ENCODE measurements at places on chromosomes 4 and X.

DNA sequence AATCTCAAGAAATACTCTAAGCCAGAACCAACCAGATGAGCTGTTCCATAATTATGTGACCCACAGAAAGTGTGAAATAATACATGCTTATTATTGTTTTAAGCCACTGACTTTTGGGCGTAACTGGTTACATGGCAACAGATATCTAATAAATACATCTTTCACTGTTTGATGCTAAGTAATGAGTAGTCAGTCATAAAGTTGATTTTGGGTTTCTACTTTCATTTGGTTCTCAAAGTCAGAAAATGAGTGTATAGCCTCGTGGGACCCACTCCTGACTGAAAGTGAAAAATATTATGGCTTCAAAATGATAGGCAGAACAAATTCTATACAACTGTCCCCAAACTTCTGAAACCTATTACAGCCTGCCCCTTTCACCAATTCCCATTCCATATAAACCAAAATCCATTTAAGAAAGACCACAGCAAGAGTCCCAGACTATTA, 88.0 kb upstream of the CBR4 start:
- no peak for DNase-seq

GRCh38 chr4:73669410-73670183, 49.4 kb upstream of the RASSF6 start:
- DNase-seq, result no peak

DNA sequence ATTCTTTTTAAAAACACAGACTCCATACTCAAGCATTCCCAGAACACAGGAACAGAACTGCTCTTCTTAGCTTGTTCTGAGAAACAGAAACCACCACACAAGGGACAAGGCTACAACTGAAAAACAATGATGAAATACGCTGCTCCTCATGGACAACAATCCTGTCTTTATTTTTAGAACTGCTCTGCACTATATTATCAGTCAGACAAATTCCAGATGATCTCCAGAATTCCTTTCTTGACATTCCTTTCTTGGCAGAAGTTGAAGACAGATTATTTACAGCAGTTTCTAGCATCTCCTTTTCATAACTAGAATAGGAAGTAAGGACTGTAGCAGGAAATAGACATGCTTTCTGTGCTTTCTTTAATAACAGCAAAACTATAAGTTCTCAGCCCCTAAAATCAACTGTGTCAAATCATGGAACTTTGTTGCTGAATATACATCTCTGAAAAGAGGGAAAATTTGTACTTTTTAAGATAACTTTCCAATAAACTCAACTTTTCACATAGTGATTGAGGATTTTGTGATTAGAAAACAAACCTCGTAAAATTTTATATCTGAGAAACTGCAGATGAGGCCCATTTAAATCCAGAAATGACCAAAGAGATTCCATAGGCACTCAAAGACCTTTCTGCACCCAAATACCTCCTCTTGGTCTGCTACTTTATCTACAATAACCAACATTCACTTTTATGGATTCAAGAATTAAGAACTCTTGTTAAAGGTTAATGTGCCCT, 35.9 kb downstream of the ANTXR2 start:
- DNase-seq, result no peak

- no peak for DNase-seq
Observed at GRCh38 chrX:97238632-97239031, 354.9 kb downstream of the RPA4 start.

GRCh38 chr4:156779042-156779441, 192.6 kb downstream of the PDGFC start:
- DNase-seq, result no peak

DNA sequence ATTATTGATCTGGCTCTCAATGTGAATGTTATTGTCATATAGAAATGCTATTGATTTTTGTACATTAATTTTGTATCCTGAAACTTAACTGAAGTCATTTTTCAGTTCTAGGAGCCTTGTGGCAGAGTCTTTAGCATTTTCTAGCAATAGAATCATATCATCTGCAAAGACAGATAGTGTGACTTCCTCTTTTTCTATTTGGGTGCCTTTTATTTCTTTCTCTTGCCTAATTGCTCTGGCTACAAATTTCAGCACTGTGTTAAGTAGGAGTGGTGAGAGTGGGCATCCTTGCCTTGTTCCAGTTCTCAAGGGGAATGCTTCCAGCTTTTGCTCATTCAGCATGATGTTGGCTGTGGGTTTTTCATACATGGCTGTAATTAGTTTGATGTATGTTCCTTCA, 102.7 kb downstream of the SH3BGRL start:
- no peak for DNase-seq

DNA sequence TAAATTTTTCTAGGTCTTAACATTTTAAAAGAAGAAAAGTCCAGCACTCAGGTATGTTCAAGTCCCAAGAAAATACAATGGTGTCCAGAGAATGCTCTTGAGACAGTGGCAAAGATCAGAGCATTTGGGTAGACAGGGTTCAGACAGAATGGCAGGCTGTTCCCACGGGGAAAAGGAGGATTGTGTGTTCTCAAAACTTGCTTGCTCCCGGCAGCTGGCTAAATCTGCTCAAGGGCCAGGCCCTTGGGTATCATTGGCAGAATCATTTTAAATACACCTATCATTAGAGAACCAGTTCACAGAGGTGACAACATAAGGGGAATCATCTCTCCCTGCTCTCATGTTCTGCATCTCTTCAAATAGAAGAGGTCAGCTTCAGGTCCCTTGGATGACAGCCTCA, 456.3 kb downstream of the DTHD1 start:
- DNase-seq, result no peak

DNA sequence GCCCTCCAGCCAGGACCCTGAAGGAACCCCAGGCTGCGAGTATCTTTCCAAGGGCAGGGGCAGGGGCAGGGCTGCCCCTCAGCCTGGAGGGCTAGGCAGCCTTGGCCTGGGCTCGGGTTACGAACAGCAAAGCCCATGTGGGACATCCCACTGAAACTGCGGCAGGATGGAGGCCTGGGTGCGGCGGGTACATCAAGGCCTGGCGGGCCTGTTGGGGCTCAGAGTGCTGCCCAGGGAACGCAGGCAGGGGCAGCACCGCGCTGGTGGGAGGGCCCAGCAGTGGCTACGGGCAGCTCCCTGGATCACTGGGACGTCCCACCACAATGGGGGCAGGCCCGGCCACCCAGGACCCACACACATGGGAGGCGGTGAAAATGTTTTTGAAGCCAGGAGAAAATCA, 10.9 kb downstream of the NAT8L start:
- no peak for DNase-seq

DNA sequence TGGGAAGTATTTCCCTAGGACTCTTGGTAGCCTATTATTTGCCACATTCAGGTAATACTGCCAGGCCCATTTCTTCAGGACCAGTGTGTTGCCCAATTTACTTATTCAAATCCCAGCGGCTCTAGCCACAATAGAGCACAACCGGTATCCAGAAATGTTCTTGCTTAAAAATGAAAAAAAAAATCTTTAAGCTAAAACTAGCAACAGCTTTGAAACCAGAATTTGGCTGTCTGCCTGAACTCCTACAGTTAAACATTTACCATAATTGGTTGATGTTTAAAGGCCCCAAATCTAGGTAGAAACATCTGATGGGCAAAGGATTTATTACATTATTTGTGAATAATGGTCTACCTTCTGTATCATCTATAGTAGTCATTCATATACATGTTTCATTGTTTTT, 930 bp upstream of the SLITRK4 start:
- no peak for DNase-seq

- no peak for DNase-seq
Observed at GRCh38 chrX:72294497-72294896, 11.2 kb downstream of the CITED1 start.

GRCh38 chr4:110046588-110047049, 133.9 kb downstream of the EGF start:
- no peak for DNase-seq

- no peak for DNase-seq
Observed at GRCh38 chr4:151646322-151646721, 114.5 kb downstream of the GATB start.

GRCh38 chr4:185805979-185806378, 6.0 kb downstream of the SORBS2 start:
- no peak for DNase-seq

GRCh38 chr4:185201977-185202962, 1.5 kb downstream of the CFAP97 start:
- DNase-seq, result peak; percentile 55

GRCh38 chr4:181582595-181582994, 660.6 kb upstream of the TENM3 start:
- peak; percentile 32 for DNase-seq

DNA sequence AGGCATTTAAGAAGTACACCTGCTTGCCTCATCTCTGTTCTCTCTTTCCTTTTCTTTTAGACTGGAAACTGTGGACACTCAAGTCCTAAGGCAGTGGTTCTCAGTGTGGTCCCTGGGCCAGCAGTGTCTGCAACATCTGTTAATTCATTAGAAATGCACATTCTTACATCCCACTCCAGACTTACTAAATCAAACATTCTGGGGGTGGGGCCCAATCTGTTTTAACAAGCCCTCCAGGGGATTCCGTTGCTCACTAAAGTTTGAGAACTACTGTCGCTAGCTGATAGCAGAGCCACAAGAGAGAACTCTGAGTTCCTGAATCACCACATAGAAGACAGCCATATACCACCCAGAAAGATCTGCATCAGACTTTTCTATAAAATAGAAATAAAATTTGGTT, 430.6 kb downstream of the BCOR start:
- no peak for DNase-seq

DNA sequence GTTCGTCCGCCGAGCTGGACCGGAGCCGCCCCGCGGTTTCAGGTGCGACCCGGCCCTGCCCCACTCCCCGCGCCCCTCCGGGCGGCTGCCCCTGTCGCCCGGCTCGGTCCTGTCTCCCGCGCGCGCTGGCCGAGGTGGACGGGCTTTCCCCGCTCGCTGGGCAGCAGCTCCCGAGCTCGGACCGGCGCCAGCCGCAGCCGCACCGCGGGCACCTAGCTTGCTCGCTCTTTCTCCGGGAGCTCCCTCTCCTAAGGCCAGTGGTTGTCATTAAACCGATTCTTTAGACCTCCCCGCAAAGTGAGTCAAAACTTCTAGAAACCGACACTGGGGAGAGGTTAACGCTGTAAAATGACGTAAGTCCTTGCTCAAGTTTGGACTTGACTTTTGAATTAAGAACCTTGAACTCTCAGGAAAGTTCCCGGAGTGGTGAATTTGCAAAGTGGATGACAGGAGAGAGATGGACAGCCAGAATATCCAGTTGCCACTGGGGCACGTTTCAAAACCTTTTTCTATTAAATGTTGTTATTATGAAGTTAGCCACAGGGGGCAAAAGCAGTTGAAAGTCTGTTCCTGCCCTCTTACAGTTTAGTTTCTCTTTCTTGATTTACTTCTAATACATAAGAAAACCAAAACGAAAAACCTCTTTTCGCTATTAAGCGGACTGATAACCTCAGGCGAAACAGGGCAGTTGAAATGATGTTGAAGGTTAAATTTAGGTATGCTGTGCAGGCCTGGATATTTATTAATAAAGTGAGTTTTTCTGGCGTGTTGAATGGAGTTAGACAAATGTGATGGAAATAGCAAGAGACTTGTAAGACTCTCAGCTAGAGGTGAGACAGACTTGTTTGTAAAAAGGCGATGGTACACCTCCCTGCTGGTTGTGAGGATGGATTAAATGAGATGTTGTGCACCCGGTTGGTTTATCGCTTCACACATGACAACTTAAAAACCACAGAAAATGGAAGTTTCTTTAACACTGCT, 847 bp downstream of the PI4K2B start:
- peak; percentile 64 for DNase-seq

DNA sequence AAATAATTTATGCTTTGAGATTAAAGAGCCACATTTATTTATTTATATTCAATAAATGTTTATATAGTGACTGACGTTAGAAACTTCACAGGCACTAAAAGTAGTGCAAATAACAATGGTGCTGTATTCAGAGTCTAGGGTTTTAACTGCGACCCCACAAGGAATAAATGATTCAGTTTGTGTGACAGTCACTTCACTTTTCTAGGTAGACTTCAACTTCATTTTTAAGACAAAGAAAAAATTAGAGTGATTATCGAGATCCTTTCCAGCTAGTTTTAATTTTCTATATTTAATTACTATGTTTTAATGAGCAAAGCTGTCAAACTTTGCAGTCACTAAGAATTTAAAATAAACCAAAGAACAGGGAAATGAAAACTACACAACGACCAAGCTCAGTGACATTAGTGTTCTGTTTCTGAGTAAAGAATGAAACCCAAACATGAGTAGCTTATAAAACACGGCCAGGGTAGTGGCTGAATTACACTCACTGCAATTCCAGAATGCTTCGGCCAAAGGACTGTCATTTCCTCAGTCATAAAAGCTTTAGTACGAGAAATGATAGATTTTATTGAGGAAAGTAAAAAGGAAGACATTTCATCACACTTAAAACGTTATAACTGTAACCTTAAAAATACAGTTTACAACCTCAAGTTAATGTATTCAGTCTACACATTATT, 38.6 kb downstream of the ADGRA3 start:
- DNase-seq, result no peak

- no peak for DNase-seq
Observed at GRCh38 chr4:127997534-127998388, 32.6 kb downstream of the ABHD18 start.

GRCh38 chr4:41216294-41217019, 2.1 kb upstream of the APBB2 start:
- peak; percentile 67 for DNase-seq

GRCh38 chr4:101306225-101306624, 41.1 kb downstream of the PPP3CA start:
- no peak for DNase-seq

GRCh38 chr4:186820391-186820891, 96.8 kb upstream of the FAT1 start:
- no peak for DNase-seq

DNA sequence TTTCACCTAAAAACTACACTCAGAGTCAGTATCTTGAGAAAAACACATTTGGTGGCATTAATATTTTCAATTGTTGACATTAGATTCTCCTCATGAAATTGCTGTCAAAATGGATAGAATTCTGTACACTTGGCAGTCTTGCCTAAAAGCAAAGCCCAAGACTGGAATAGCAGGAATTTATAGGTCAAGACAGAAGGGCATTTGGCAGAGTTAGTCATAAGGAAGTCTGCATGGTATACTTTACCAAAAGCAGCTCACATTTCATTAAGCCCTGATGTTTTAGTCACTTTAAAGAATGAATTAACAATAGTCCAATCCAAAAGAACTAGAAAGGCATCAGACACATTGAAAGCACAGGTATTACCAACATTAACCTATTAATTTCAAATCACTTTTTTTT, 7.1 kb downstream of the CCDC160 start:
- no peak for DNase-seq

- no peak for DNase-seq
Observed at GRCh38 chr4:114025176-114025777, 45.8 kb upstream of the ARSJ start.

GRCh38 chr4:150237110-150237872, 159.0 kb downstream of the DCLK2 start:
- DNase-seq, result no peak

Data from K562 (cell line).